Activated CD4-positive, alpha-beta T cell treated with anti-CD3 and anti-CD28 coated beads for 1 hour (primary cell): ENCODE measurements at places on chromosomes 16 and 17.

DNA sequence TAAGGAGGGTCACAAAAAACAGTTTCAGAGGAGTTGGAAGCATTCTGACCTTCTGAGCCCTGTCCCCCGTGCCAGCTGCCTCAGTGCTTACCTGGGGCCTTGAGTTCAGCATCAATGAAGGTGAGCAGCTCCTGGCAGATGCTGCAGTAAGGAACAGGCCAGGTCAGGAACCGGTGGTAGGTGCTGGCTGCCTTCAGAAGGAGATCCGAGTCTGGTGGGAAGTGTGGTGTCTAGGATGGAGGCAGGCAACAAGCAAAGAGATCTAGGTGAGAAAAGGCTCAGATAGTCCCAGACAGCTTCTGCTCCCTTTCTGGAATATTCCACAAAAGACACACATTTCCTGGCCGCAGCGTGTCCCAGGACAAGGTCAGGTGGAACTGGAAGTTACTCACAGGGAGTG lies 37.2 kb upstream of the PIK3R6 start:
- no peak for DNase-seq

DNA sequence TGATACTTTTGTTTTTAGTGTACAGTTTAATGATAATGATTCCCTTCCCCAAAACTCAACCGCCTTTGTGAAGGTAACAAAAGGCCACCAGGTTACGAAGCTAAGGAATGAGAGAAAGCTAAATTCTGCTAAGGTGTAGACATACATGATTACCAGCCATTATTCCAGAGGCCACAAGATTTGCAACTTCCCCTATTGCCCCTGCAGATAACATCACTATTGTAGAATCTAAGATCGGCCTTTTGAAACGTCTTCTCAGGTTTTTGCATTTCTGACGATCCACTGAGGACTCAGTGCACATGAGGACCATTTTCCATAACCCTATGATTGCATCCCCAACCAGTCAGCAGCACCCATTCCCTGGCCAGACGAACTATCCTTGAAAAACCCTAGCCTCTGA lies 33.9 kb upstream of the SNN start:
- no peak for DNase-seq

GRCh38 chr17:41433586-41433985 lies 7.2 kb downstream of the KRT38 start:
- no peak for DNase-seq

GRCh38 chr16:83992624-83993023 lies 24.6 kb downstream of the NECAB2 start:
- no peak for DNase-seq

- DNase-seq, result no peak
Observed at GRCh38 chr17:48609759-48610281, 997 bp downstream of the HOXB7 start.

DNA sequence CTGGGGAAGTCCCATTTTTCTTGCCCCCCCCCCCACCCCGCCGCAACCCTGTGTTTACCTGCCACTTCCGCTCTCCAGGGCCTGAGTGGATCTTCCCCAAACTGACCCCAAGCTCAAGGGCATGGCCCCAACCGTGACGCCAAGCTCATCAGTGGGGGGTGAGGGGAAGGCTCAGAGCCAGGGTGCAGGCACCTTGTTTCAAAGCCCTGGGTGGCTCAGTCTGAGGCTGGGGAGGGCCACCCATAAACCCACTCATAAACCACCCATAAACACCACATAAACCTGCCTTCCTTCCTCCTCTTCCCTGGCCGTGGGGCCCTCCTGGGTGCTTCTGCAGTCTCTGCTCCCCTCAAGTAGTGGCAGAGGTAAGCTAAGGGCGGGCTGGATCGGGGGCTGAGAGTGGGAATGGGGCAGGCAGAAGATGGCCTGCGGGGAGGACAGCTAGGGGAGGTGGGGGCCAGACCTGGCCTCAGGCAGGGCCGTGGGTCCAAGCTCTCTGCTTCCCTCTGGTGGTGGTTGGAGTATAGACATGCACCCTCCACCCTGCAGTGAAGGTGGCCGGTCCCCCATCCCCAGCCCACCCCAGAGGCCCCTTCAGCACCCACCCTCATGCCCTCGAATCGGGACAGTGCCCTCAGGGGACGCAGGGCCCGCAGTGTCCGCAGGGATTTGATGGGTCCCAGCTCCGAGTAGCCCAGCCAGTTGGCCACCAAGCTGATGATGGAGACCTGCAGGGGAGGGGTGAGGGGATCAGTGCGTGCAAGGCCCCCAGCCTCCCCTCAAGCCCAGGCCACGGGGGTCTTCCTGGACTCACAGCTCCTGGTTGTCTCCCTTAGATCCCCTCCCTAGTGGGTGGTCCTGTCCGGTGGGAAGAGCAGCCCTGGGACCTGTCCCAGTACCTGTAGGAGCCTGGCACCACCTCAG lies 14.6 kb upstream of the CD79B start:
- DNase-seq, result peak; percentile 35

DNA sequence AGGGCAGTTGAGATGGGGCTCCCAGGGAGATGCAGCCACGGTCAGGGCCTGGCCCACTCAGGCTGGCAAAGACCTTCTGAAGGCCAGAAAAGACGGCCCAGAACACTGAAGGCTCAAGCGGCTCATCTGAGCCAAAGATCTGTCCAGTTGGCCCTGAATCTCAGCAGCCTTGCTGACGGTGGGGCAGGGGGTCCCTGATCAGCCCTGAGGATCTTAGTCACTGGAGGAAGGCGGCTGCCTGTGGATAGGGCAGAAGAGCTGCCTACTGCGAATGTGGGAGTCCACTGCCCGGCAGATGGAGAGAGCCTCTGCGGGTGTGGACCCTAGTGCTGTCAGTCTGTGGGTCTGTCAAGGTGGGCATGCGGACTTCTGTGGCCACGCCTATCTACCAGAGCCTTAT lies 1738.2 kb downstream of the TP53TG3F start:
- no peak for DNase-seq

DNA sequence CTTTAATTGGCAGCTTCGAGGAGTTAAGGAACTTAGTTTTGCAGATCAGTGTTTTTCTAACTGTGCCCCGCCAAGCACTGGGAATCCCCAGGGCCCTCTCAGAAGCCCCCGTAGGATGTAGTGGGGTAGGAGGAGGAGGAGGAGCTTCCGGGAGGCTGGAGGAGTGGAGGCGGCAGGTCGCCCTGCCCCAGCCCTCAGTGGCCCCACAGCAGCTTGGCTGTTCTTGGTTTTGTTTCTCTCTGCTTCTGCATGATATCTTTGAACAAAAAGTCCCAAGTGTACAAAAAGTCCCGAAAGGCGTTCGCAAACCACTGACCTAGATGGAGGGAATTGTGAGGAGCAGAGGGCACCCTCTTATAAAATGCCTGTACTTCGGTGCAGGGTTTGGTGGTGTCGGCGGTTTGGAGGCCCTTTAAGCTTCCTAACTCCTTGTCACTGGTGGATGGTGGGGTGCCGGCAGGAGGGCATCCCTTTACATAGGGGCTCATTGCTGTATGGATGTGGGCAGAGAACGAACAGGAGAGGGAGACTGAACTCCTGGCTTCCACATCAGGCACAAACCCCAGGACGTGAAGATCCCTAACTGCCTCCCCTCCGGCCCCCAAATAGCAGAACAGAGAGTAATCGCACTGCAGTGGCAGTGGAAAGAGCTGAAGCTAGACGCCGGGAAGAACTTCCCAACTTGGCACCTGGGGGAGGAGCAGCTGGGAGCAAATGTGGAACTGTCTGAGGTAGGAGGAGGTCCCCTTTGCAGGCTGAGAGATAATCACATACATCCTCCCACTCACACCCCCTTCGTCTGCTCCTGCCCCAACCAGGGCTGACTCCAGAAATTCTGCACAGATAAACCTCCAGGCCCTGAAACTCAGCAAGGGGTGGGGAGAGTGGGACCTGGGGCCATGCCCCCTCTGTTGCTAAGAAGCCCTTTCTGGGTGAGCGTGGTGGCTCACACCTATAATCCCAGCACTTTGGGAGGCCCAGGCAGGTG lies 20.1 kb downstream of the EPOP start:
- no peak for DNase-seq

DNA sequence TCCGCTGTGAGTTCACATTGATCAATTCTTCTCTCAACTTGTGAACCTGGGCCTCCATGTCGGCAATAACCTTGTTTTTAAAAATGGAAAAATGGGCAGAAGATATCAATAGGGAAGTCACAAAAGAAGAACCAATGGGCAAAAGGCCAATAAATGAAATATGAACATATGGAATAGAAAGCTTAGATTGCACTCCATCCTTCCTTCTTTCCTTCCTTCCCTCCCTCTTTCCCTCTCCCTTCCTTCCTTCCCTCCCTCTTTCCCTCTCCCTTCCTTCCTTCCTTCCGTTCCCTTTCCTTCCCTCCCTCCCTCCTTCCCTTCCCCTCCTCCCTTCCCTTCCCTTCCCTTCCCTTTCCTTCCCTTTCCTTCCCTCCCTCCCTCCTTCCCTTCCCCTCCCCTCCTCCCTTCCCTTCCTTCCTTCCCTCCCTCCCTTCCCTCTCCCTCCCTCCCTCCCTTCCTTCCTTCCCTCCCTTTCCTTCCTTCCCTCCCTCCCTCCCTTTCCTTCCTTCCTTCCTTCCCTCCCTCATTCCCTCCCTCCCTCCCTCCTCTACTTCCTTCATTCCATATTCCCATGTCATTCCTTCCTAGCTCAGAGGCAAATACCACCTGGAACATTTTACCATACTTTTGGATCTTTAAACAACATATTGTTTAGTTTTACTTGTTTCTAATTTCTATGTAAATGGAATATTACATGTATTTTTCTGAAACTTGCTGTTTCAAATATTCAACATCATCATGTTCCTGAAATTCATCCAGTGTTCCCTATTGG lies 290.7 kb upstream of the AXIN2 start:
- no peak for DNase-seq

GRCh38 chr17:45451131-45451530 lies 18.5 kb upstream of the ARHGAP27 start:
- DNase-seq, result no peak

GRCh38 chr17:80101946-80102663 lies 724 bp downstream of the GAA start:
- DNase-seq, result no peak

DNA sequence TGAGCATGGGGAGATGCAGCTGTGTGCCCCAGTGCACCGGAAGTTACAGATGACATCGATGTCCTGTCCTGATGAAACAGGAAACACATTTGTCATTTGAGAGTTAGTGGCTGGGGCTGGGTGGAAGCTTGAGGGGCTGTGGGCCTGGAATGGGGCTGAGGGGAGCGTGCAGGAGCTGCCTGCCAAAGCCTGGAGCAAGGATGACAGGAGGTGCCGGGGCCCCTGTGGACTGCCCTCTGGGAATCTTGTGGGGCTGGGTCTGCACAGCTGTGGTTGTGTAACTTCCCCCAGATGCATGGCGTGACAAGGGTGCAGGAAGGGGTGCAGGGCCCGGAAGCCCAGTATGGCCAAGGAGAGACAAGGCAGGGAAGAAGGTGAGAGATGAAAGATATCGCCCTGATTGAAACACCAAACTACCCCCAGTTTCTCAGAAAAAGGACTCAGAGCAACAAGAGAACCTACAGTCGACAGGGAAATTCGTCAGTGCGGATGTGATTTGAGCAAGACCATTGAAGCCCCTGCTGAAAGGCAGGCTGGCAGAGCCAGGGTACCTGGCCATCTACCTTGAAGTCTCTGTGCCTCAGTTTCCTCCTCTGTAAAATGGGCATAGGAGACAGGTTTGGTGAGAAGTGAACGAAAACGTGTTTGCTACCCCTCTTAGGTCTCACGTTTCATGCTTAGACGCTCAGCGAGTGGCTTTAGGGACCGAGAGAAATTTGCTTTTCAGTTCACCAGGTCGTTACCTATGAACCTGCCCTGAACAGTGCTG lies 8.8 kb downstream of the MMP25 start:
- no peak for DNase-seq

DNA sequence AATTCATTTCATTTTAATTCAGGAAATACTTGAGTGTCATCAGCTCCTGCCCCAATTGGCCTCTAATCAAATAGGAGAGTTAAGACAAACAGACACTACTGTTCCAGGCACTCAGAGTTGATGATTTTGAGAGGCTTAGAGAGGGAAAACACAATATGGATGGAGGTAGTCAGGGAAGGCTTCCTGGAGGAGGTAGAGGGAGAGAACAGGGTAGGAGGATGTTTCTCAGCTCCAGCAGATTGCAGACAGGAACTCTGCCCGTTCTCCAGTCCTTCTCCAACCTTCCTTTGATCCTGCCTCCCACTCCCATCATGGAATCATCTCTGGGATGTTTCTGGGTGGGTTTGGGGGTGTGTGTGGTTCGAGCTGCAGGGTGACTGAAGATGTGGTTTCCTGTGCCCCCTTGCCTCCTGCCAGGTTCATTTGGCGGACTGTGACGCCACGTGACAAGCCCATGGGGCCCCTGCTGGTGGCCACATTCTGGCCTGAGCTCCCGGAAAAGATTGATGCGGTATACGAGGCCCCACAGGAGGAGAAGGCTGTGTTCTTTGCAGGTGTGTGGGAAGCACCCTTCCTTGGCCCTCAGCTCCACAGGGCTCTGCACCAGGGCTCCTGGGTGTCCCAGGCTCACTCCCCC lies 12.2 kb upstream of the LPCAT2 start:
- no peak for DNase-seq

- DNase-seq, result no peak
Observed at GRCh38 chr16:57724531-57724930, 11.0 kb upstream of the KATNB1 start.

DNA sequence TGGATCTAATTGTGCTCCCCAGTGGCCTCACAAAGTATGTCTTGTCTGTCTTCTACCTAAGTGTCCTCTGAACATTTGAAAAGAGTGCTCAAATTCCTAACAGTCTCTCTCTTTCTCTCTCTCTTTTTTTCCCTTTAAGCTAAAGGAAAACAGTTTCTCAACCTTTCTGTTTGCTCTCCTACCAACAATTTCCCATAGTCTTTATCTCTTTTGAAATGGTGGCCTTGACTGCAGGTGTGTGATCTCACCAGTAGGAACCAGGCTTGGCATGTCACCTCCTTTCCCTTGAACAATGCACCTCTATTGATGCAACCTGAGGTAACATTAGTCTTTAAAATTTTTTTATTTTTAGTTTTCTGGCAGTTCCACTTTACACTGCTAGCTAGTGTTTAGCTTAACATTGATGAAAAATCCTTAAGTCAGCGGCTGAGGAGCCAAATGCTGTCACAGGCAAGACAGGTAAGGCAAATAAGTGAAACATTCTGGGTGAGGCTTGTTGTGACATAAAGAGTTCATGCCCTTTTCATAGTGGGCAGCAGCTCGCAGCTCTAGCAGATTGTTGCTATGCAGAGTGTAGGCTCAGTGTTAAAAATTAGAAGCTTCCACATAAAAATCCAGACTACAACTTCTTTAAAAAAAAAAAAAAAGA lies 273.4 kb downstream of the HAPSTR1 start:
- no peak for DNase-seq

DNA sequence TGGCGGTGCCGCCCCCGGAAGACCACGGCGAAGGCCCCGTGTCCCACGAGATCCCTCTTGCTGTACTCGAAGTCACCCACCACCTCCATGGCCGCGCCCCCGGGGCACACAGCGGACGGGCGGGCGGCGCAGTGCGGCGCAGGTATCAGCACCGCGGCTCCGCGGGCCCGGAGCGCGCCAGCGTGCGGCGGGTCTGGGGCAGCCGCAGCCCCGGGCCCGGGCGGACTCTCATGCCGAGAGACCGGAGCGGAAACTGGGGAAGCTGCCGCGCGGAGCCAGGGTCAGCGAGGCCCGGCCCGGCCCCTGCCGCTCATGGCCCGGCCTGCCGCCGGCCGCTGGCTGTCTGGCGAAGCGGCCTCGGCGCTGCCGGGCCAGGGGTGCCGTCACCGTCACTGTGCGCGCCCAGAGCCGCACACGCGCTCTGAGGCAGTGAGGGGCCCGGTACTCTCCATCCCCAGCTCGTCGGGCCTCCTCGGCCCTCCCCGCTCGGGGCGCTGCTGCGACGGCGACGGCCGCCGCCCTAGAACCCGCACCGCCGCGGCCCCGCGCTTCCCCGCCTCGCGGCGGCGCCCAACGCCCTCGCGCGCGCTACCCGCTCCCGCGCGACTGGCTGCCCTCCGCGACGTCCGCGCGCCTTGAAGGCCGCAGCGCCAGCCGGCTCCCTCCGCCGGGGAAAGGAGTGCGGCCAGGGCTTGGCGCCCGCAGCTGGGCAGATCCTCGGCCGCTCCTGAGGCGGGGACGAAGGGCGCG lies at the start of gene ULK2:
TSS of gene ULK2 (minus strand) at position 608 of the 750 bp plus-strand sequence. CDS start at position 89, 519 bp downstream.
- DNase-seq, result peak; percentile 33
